ENCODE measurements at places on chromosomes 12 and 14. TPM values are rescaled to one million over a fixed set of nuclear protein-coding genes. Genes with fewer than 3 reads are reported as not detected.

Gene KRT72
- total RNA-seq: 12.3 TPM

Gene CMA1
- not detected for total RNA-seq

Gene BMP4
- total RNA-seq: 0.60 TPM

Gene SLC7A8
- total RNA-seq: 0.27 TPM

Gene CDKL1
- total RNA-seq: 11.5 TPM

Gene B4GALNT3
- total RNA-seq: 6.1 TPM

Gene FAM90A1
- 0.15 TPM for total RNA-seq

Gene ACVRL1
- total RNA-seq: not detected

Gene EVL
- total RNA-seq: 1,048 TPM

Gene TOMM20L
- total RNA-seq: not detected

Gene TMEM263
- 33.2 TPM for total RNA-seq

Gene AEBP2
- total RNA-seq: 49.1 TPM

Gene APOF
- not detected for total RNA-seq

Gene ABCC9
- not detected for total RNA-seq

Gene KRT3
- total RNA-seq: not detected

Gene USP44
- total RNA-seq: 3.7 TPM

Gene ZC2HC1C
- 3.1 TPM for total RNA-seq
